M059J (cell line): ENCODE measurements at places on chromosomes 3 and 15. TPM values are rescaled to one million over a fixed set of nuclear protein-coding genes. Genes with fewer than 3 reads are reported as not detected.

- DNase-seq: peak; percentile 42
Observed at GRCh38 chr3:130601442-130601971, 84.5 kb downstream of the COL6A6 start.

Gene HAPLN3
- total RNA-seq: 2.2 and 3.2 TPM in 2 replicates

DNA sequence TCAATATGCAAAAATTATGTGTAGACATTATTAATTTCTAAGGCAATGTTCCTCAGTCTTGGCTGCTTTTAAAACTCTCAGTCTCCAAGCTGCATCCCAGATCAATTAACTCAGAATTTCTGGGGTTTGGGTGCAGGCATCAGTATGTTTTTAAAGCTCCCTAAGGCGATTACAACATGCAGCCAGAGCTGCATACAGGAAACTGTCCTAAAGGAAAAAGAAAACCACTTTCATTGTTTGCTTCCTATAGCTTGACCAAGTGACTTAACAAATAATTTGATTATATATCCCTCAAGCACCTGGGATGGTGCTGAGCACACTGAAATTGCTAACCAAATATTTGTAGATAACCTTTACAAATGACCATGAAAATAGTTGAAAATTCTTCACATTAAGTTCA is 194.7 kb downstream of the DTWD1 start:
- DNase-seq: peak; percentile 29

DNA sequence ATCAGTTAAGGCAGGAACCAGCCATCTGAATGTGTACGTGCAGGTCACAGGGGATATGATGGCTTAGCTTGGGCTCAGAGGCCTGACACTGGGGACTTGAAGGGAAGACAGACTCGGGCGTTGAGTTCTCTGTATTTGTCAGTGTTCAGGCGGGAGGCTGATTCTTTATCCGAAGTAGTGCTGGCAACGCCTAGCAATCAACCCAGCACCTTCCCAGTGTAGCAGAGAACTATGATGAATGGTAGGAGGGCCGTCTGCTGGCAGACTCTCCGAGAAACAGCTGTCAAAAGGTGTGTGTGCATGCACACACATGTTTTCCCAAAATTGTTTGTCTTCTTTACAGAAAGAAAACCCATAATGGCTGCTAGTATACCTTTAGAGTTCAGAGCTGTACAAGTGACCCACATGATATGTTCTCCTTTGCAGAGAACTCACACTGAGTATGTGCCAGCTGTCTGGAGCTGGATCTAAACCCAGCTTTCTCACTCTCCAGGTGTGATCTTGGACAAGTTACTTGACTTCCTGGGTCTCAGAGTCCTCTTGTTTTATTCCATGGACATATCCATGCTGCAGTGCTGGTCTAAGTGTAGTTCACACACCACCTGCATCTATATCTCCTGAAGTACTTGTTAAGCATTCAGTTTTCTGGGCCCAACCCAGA is 74.5 kb upstream of the LARS2 start:
- DNase-seq: no peak

- no peak for DNase-seq
Observed at GRCh38 chr15:101103598-101103997, 148.2 kb downstream of the CHSY1 start.

- DNase-seq: no peak
Observed at GRCh38 chr3:28598165-28598564, 249.5 kb upstream of the AZI2 start.

DNA sequence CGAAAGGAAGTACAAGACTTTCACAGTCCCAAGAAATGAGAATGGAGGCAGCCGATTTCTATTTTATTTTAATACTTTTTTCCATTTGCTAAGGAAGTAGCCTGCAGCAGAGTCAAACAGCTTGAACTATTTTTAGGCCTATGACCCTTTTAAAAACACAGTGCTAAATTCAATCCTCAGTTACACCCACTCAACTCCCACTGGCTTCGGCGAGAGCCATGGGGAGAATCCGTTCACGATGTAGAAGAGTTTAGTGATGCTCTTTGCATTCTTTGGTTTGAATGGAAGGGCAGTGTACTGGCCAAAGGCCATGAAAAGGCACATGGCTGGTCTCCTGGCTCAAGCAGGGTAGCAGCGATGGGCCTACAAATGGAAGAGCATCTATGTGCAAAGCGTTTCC is 343.5 kb downstream of the FOXP1 start:
- no peak for DNase-seq

GRCh38 chr3:112561484-112561733 is 353 bp downstream of the ATG3 start:
- DNase-seq: no peak

Gene FSIP1
- 0.64 and 0.76 TPM in 2 replicates for total RNA-seq

DNA sequence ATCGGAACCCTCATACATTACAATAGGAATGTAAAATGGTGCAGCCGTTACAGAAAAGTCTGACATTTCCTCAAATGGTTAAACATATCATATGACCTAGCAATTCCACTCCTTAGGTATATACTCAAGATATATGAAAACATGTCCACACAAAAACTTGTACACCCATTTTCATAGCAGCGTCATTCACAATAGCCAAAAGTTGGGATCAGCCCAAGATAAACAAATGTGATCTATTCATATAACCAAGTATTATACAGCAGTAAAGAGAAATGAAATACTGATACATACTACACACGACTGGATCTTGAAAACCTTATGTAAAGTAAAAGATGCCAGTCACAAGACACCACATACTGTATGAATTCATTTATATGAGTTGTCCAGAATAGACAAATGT is 102.4 kb downstream of the MSL2 start:
- DNase-seq: no peak

Gene PLA2G4B
- total RNA-seq: 0.84 TPM in 1 of 2 replicates, not detected in the other

DNA sequence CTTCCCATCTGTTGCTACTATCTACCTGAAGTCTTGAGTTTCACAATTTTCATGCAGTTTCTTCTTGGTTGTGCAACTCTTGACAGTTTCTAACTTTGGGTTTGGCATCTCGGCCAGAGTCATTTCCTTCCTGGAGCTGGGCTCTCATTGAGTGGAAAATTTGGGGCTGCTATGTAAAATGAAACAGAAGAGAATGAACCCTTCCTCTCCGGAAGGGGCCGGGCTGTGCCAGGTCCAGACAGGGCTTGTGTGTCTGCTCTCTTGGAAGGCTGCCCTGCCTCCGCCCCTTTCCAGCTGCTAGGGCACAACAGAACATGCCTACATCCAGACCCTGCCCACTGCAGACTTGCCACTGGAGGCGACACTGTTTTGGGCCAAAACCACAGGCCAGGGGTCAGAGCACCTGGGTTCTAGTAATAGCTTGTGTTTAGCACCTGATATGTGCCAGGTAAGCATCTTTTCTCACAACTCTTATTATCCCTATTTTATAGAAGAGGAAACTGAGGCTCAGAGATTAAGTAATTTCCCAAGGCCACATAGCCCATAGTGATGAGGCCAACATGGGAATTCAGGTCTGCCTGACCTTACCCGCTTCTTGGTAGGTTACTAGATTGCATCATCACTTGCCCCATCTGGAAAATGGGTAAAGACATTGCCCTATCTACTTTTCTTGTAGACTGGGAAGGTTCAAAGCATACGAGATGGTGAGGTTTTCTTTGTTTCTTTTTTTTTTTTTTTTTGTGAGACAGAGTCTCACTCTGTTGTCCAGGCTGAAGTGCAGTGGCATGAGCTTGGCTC is 25.0 kb downstream of the IRAK2 start:
- DNase-seq: peak; percentile 88

Gene ALDH1L1
- 0.54 and 1.2 TPM in 2 replicates for total RNA-seq

Gene FANCD2OS
- total RNA-seq: not detected in 2 replicates

Gene BFSP2
- total RNA-seq: not detected in 2 replicates

DNA sequence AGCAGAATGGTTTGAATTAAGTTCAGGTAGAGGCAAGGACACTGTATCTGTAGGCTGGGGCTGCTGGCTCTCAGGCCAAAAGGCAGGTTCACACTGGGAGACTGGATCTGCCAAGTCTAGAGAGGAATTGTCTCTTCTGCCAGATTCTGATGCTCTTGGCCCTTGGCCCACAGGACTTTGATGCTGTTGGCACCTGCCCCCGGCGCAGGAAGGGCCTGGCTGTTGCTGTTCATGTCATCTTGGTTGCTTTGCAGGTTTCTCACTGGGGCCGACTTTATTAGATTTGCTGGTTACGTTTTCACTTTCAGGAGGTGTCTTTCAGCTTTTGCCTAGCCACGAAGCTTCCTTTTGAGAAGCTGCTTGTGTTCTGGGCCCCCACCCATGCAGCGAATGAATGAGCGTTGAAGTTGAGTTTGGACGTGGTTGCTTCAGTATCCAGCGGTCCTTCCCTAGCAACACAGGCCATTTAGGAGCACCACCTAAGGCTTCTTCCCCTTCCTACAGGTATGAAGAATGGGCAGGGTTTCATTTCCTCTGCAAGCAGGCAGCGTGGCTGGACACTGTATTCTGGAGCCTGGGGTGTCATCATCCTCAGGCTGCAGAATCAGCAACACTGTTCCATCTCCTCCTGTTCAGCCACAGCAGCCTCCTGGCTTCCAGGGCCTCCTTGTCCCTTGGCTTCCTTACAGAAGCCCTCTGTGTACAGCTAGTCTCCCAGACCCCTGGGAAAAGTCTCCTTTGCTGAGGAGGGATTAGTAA is 65.6 kb upstream of the PRR23C start:
- DNase-seq: no peak

GRCh38 chr3:72338942-72339669 is 509.1 kb downstream of the SHQ1 start:
- peak; percentile 87 for DNase-seq

GRCh38 chr3:135895734-135896121 is 69.8 kb upstream of the PPP2R3A start:
- peak; percentile 65 for DNase-seq

- DNase-seq: peak; percentile 96
Observed at GRCh38 chr15:34122771-34123183, 20.9 kb downstream of the PGBD4 start.

- peak; percentile 45 for DNase-seq
Observed at GRCh38 chr3:129161860-129162271, 1.0 kb upstream of the ISY1 start.

GRCh38 chr3:41574900-41575299 is 375.6 kb downstream of the CTNNB1 start:
- DNase-seq: no peak

Gene GPR87
- total RNA-seq: 0.66 and 0.74 TPM in 2 replicates

DNA sequence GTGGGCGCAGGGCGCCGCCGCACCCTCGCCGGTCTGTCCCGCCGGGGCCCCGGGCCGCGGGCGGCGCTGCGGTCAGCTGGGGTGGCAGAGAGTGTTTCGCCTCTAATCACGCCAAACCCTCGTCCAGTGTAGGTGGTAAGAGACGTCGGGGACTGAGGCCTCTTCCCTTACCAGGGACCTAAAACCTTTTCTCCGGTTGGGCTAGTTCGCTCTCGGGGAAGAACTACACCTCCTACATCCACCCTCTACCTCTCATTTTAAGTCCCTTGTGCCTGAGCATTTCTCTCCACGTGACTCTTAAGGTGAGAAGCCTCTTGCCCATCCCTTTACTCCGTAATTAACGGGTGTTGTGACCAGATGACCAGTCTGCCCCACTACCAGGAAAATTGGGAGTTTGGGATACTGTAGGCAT is 520 bp downstream of the TMEM42 start:
- peak; percentile 37 for DNase-seq

- peak; percentile 50 for DNase-seq
Observed at GRCh38 chr3:183695569-183696364, 1.8 kb upstream of the YEATS2 start.

DNA sequence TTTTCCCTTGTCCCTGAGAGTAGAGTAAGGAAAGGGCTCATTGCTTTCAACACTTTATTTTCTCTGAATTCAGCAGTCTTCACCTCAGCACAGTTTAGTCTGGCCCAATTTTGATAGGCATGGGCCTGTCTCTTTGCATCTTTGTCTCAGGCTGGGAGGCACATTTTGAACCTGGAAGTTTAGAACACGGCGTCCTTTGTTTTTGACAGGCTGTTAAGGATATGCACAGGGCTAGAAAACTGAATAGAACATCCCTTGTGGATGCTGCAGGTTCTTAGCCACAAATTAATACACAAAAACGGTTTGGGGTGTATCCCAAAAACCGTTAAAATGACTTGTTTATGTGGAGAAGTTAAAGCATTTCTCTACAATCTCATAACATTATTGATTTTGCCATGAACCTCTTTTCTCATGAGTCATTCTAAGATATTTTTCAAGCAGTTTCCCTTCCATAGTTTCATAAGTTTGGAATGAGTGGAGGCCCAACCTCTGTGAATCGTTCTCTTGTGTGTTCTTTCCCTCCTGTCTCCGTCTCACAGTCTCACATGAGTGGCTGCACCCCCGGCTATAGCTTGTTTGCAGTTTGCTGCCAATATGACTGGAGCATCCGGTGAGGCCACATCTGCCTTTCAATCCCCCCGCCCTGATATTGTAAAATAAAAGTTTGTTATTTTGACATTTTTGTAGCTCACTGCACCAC is 192.9 kb upstream of the EIF1B start:
- DNase-seq: peak; percentile 37

Gene FSTL1
- 762 and 1,312 TPM in 2 replicates for total RNA-seq

GRCh38 chr15:77753281-77753873 is 120.7 kb upstream of the LINGO1 start:
- DNase-seq: peak; percentile 20

Gene PLXNB1
- 4.1 and 8.9 TPM in 2 replicates for total RNA-seq

DNA sequence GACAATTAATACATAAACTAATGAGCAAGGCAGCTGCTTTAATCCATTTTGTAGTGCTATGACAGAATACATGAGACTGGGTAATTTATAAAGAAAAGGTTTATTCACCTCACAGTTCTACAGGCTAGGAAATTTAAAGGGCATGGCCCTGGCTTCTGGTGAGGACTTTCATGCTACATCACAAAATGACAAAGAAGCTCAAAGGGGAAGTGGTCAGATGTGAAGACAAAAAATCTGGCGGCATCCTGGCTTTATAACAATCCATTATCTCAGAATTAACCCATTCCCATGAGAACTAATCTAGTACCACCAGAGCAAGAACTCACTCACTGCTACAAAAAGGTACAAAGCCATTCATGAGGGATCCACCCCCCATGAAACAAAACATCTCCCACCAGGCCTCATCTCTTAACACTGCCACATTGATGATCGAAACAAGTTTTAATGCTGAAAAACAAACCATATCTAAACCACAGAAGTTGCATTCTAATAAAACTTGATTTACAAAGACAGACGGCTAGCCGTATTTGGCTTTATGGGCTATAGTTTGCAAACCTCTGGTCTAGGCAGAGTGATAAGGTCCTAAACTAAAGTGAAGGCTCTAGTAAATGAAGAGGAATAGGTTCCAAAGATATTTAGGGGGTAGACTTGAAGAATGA is 44.2 kb downstream of the GSK3B start:
- no peak for DNase-seq

DNA sequence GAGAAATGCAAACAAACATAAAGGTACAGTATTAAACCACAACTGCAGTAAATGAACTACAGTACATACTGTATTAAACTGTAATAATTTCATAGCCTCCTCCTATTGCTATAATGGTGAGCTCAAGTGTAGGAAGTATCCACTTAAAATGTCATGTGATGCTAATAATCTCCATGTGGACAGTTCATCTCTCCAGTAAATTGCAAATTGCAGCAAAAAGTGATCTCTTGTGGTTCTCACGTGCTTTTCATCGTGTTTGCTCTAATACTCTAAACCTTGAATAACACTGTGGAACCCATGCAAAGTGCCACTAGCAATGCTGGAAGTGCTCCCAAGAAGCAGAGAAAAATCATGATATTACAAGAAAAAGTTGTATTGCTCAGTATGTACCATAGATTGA is 9.2 kb upstream of the FNDC3B start:
- DNase-seq: no peak

GRCh38 chr3:139588450-139588849 is 48.9 kb upstream of the RBP1 start:
- peak; percentile 32 for DNase-seq

Gene PSTPIP1
- total RNA-seq: not detected in 2 replicates
